ENCODE measurements at places on chromosomes 2 and 18.

GRCh38 chr2:159262226-159262625, 24.3 kb downstream of the WDSUB1 start:
- no peak for DNase-seq

DNA sequence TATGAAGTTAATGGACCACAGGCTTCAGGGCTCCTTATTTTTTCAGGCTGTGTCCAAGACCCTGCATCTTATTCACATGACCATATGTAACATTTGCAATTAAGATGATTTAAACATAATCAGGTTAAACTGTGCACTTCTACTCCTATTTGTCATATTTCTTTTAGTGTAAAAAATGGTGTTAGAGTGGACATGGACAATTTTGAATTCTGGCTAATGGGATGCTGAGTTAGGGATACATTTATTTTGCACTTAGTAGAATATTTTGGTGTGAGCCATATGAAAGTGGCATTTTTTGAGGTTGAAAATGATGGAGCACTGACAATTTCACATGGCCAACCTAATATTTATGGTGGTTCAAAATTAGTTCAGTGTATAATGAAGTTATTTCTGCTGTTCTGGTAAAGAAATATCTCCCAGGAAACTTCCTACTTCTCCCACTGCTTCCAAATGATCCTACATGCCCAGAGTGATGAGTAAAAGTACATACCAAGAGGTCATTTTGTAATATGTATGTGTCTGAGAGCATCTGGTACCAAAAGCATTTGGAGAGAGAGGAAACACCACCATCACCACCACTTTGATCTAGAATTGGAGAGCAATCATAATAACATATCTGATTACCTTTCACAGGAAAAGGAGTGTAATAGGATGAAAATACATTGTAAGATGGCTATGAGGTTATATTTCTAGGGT, 36.0 kb downstream of the GULP1 start:
- DNase-seq = no peak

DNA sequence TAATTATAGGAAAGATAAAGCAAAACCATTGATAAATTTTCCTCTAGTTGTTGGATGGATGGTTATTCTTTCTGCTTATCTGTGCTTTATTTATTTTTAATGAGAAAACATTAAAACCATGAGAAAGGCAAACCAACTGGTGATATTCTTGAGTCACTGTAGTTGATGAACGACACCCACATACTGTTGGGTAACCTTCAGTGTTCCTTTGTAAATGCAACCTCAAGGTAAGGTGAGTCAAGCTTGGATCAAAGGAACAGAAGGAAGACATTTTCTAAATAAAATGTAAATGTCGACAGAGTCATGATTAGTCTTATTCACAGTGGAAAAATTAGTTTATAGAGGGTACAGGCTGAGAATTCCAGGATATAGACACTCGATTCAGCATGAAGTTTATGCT, 12.7 kb downstream of the ABCB11 start:
- no peak for DNase-seq

- no peak for DNase-seq
Observed at GRCh38 chr2:184599872-184600222, 1.5 kb downstream of the ZNF804A start.

- DNase-seq = peak; percentile 31
Observed at GRCh38 chr2:238942726-238943300, 94.9 kb downstream of the TWIST2 start.

DNA sequence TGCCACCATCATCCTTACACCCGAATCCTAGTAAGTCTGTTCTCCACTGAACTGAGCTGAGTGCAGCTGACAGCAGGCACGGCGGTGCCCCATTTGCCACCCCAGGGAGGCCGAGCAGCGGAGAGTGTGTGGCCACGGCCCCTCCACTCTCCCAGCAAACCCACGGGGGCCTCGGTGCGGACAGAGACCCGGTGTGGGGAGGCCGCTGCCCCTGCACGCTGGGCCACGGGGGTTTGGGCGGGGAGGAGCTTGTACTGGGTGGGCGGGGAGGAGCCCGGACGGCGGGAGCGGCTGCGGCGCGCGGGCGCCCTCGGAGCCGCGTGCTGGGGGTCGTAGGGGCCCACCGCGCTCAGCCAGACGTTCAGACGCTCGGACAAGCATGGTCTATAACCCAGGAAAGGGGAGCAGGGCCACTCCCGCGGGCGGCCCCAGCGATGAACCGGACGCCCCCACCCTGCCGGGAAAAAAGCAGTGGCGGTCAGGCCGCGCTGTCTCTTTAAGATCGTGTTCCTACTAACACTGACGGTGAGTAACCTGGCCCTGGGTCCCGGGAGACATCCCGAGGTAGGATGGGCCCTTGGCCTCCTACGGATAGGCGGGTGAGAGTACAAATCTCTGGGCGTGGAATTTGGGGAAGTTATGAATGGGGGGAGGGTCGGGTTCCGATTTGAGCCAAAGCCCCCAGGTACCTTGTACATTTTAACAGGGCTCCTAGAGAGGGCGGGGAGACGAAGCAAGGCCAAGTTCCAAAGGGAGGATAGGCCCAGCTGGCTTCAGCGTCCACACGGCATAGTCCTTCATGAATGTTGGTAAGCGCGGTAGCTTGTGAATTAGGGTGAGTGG, at the start of gene ITPRIPL1:
TSS of gene ITPRIPL1 (plus strand) at position 277 of the 843 bp plus-strand sequence. CDS start at position 800, 523 bp downstream.
- DNase-seq = peak; percentile 85

DNA sequence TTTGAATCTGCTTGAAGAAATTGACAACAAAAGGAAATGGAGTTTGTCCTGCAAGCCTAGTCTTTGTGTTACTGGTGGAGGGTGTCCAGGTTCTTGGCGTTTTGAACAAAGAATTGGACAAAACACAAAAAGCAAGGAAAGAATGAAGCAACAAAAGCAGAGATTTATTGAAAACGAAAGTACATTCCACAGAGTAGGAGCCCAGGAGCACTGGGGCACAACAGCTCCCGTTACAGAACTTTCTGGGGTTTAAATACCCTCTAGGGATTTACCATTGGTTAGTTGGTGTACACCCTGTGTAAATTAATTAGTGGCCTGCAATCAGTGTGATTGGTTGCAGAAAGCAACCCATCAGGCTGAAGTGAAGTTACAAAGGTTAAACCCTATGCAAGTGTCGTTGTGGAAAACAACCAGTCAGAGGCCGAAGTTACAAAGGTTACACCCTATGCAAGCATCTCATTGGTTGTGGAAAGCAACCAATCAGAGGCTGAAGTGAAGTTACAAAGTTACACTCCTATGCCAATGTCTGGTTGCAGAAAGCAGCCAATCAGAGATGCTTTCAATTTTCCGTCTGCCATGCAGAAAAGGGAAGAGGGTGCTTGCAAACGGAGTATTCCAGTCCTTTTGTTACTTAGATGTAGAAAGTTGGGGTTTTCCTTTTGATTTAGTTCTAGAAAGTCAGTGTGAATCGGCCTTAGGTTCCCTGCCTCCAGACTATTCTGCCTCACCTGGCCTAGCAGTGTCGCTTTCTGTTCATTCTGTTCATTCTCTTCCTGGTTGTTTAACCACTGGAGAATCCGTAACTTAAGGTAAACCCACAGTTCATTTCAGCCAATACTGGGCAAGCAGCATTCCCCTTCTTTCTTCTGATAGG, 47.6 kb upstream of the PTH2R start:
- DNase-seq = no peak

DNA sequence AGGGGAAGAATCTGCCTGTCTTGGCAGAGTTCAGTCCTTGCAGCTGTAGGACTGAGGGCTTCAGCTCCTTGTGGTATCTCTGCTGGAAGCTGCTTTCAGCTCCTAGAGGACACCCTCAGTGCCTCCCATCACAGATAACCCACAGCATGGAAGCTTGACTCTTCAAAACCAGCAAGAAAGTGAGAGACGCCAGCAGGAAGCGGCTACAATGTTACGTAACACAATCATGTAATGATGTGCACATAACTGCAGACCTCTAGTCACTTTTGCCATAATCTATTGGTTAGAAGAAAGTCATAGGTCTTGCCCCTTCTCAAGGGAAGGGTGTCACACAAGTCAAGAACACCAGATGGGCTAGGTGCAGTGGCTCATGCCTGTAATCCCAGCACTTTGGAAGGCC, 69.1 kb upstream of the AFF3 start:
- DNase-seq = no peak

DNA sequence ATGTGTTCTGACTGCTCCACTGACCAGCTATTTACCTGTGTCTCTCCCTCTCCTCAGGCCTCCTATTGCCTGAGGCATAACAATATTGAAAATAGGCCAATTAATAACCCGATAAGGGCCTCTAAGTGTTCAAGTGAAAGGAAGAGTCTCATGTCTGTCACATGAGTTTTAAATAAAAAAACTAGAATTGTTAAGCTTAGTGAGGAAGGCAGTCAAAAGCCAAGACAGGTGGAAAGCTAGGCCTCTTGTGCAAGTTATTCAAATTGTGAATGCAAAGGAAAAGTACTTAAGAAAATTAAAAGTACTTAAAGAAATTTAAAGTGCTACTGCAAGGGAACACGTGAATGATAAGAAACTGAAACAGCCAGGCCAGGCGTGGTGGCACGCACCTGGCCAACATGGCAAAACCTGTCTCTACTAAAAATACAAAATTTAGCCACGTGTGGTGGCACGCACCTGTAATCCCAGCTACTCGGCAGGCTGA, 44.9 kb upstream of the TAF4B start:
- no peak for DNase-seq

- no peak for DNase-seq
Observed at GRCh38 chr2:109185338-109185737, 56.3 kb downstream of the SH3RF3 start.

DNA sequence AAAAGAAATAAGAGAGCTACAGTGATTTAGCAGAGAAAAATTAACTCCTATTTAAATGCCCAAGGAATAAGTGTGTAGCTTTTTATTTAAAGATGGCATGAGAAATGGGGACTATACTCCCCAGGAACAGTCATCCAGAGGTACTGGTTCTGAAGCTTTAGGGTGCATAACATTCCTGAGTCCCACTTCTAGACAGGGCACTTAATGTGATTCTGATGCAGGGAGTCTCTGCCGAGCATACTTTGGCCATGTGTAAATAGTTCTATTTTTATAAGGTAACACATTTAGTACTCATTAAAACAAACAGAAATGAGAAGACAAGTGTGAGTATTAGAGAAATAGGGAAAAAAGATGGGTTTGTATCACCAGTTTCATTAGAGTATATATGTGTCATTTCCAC, 154.7 kb upstream of the WDSUB1 start:
- DNase-seq = no peak

DNA sequence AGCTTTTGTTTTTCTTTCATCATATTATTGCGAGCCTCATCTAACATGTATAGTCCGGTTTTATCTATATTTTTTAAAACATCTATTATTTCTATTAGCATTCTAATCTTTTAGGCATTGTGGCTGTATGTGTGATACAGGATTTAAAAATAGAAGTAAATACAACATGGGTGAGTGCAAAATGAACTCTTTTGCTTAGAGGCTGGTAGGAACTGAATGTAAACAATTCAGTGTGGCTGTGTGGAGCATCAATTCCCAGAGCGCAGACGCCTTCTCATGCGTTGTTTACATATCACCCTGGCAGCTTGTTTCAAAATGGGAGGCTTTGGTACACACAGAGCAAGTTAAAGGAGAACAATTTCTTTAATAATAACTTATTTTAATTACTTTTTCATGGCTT, 836 bp downstream of the DTNA start:
- DNase-seq = no peak

GRCh38 chr2:150742094-150742493, 254.6 kb upstream of the RND3 start:
- no peak for DNase-seq

DNA sequence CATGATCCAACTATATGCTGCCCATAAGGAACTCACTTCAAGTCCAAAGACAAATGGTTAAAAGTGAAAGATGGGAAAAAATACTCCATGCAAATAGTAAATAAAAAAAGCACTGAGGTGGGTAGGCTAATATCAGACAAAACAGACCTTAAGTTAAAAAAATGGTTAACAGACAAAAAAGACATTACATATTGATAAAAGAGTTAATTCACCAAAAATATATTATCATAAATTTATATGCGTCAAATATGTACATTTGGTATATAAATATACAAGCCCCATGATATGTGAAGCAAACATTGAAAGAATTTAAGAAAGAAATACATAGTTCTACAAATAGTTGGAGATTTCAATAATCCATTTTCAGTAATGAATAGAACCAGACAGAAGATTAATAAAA, 31.0 kb downstream of the ROCK1 start:
- DNase-seq = no peak

DNA sequence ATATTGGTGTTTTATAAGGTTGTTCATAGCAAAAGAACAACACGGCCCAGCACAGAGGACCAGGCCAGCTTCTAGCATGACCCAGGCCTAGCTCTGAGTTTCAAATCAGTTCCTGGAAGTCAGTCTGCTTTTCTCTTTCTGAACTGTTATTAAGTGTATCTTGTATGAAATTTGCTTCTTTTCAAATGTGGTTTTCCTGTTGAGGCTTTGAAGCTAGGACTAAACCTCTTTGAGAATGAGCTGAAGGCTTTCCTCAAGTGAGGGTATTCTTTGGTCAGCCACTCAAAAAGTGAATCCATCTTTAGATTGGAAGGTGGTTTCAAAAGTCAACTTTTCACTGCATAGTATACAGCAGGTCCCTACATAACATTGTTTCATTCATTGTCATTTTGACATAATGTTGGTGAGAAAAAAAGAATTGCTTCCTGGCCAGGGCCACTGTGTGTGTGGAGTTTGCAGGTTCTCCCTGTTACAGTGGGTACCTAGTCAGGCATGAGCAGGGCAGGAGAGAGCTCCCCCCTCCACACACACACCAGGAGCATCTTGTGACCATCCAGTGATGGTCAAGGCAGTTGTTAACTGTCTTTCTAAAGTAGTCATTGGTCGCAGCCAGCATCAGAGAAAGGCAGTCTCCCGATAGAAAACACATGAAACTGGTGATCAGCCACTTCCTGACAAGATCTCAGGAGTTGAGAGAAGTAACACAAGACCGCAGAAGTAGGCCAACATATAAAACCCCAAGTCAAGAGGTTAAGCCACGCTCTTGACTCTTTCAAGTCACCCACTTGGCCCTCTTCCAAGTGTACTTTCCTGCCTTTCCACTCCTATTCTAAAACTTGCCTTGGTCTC, 6.7 kb upstream of the ACAA2 start:
- DNase-seq = no peak

- no peak for DNase-seq
Observed at GRCh38 chr18:73681912-73682311, 465.7 kb downstream of the FBXO15 start.

GRCh38 chr2:9842487-9843228, 616 bp upstream of the TAF1B start:
- DNase-seq = no peak

- no peak for DNase-seq
Observed at GRCh38 chr18:37381554-37381953, 184.0 kb downstream of the CELF4 start.

DNA sequence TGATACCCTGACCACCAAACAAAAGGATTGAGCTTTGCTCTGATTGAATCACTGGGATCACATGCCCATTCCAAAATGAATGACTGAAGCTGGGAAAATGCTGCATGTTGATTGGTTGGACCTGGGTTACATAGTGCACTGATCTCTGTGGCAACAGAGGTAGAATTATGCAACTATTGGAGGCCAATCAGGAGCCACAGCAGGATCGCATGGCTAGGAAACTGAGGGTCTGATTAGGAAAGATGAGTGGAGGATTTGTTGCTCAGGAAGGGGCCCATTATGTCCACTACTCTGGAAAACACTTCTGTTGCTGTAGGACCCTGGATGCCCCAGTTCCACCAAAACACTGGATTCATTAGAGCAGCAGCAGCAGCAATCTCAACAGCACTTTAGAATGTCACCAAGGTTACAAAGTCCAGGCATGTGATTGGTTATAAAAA, 25.9 kb upstream of the SGPP2 start:
- DNase-seq = no peak

GRCh38 chr2:75087736-75088135, 111.6 kb downstream of the TACR1 start:
- no peak for DNase-seq

Data from spleen (tissue), 13 donors.